AG04449 (cell line): ENCODE measurements at places on chromosomes 6 and 20.

GRCh38 chr6:20879526-20879925 lies 345.3 kb downstream of the CDKAL1 start:
- no peak for DNase-seq

DNA sequence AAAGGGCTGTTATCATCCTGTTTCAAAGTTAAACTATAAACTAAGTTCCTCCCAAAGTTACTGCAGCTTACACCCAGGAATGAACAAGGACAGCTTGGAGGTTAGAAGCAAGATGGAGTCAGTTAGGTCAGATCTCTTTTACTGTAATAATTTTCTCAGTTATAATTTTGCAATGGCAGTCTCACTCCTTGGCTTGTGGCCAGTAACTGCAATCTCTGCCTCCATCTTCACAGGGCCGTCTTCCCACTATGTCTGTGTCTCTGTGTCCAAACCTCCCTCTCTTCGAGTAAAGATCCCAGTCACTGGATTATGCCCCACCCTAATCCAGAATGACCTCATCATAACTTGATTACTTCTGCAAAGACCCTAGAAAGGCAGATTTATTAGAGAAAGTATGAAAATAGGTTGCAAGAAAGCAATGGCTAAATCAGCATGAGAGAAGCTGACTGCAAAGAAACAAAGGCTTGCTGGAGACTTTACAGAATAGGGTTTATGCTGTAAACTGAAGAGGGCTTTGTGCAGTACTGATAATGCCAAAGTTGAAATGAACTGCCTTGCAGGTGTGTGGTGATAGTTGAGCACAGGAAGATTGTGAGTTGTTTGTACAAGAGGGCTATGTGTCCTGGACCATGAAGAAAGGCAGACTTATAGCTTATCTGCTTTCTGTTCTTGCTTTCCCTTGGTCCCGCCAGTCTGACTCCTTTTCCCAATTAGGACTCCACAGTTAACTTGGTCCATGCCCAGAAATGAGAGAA lies 28.4 kb downstream of the GPX6 start:
- no peak for DNase-seq

- DNase-seq = no peak
Measured at GRCh38 chr6:34178357-34179105, 32.6 kb upstream of the GRM4 start.

DNA sequence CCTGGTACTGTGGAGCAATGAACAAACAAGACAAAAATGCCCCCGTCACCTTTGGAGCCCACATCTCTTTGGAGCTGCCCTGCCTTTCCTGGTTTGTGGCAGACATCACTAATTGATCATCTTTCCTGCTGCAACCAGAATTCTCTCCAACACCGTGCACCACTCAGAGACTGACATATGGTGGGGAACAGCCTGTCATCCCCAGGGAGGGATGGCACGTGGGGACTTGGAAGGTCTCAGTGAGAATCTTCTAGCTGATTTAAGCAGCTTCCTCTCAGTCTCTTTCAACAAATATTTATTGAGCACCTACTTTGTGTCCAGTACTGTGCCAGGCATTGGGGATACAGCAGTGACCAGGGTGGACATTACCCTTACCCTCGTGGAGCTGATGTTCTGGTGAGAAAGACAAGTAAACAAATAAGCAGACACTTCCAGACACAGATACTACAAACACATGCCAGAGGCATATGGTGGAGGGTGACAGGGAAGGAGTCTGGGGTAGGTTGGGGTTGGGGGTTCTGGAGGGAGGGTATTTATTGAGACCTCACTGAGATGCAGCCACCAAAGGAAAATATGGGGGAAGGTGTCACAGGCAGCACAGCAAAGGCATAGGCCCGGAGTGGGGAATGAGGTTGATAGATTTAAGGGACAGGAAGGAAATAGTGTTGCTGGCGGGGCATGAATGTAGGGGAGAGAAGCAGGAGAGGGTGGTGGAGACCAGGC lies 82.3 kb downstream of the CEBPB start:
- DNase-seq = no peak

DNA sequence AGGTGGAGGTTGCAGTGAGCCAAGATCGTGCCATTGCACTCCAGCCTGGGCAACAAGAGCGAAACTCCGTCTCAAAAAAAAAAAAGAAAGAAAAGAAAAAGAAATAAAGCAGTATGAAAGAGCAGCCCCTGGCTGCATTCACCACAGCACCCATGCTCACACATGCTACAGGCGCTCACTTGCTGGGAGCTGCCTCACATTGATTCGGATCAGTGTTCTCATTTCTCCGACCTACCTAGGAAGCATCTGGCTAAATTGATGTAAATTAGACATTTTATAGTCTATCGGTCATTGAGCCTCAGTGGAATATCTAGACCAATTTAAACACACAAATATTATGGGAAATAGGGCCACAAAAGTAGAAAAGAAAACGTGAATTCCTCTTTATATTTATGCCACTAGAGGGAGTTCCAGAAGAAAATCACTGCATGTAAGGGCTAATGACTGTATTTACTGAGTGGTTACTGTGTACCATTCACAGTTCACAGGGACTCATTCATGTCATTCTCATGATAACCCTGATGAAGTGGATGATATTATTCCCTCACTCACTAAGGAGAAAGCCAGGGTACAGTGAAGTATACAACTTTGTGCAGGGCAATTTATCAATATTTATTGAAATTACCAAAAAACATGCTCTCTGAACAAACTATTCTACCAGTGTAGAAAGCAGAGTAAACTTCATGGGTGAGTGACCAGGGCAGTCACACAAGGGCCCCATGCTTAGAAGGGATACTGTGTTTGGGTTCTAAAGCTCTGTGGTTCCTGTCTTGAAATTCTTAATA lies 5.3 kb upstream of the MOG start:
- no peak for DNase-seq
